HFFc6 (cell line): ENCODE measurements at places on chromosomes 2 and 18. TPM values are rescaled to one million over a fixed set of nuclear protein-coding genes. Genes with fewer than 3 reads are reported as not detected.

- no peak for DNase-seq
Measured at GRCh38 chr18:76503649-76504386, 8.8 kb upstream of the ZNF516 start.

Gene SERTAD2
- total RNA-seq = 20.7 to 27.3 TPM (median 24.8 TPM) in 3 replicates

Gene CCDC141
- total RNA-seq = not detected in 3 replicates

Gene C18orf32
- 29.8 to 39.4 TPM (median 37.9 TPM) in 3 replicates for total RNA-seq

Gene MEP1B
- not detected in 2 replicates for total RNA-seq

Gene SMARCAL1
- 30.6 to 32.4 TPM (median 31.6 TPM) in 3 replicates for total RNA-seq
